ENCODE measurements at places on chromosomes 2 and 18.

GRCh38 chr2:235850771-235851551 is 317.2 kb downstream of the GBX2 start:
- no peak for DNase-seq
- H3K27ac ChIP-seq, result no peak overlapping the region
- no peaks in the 10 kb centered on the region for H3K4me1 ChIP-seq
- no peak overlapping the region for H3K4me3 ChIP-seq
- no peaks in the 10 kb centered on the region for H3K36me3 ChIP-seq

GRCh38 chr18:63730773-63731172 is 28.0 kb downstream of the SERPINB11 start:
- H3K27ac ChIP-seq, result peak overlapping the region; percentile 74

- no peaks in the 10 kb centered on the region for H3K36me3 ChIP-seq
- H3K4me3 ChIP-seq, result no peak overlapping the region
- H3K27ac ChIP-seq, result no peak overlapping the region
- DNase-seq, result no peak
- no peaks in the 10 kb centered on the region for H3K4me1 ChIP-seq
- no peaks in the 10 kb centered on the region for H3K27me3 ChIP-seq
These were observed 2.3 kb downstream of the CPS1 start for GRCh38 chr2:210558708-210559107.

DNA sequence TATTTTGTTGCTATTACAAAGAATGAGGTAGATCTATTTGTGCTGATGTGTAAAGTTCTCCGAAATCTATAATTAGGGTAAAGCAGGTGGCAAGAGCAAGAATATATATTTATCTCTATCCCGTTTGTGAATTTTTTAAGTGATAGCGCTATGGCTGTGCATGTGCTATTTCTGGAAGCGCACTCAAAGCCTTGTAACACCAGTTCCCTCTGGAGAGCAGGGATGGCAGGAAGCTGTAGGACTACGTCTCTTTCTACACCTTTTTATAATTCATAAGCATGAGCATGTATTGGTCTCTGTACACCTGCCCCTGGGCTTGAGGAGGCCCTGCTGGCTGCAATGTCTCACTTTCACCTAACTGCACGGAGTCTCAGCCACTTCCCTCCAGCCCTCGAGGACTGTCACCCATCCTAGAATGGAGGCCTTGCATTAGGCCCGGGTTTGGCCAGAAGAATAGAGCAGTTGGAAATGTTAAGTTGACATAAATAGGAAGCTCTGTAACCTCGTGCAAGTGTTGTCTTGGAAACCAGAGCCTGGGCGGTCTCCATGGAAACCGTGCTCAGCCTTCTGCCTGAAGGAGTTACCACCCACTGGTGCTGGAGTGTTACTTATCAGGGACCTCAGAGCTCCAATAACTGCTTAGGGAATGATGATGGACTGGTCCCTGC is 20.9 kb downstream of the ITM2C start:
- H3K27ac ChIP-seq, result no peak overlapping the region
- H3K36me3 ChIP-seq, result no peaks in the 10 kb centered on the region
- H3K27me3 ChIP-seq, result no peaks in the 10 kb centered on the region
- H3K4me3 ChIP-seq, result no peak overlapping the region

DNA sequence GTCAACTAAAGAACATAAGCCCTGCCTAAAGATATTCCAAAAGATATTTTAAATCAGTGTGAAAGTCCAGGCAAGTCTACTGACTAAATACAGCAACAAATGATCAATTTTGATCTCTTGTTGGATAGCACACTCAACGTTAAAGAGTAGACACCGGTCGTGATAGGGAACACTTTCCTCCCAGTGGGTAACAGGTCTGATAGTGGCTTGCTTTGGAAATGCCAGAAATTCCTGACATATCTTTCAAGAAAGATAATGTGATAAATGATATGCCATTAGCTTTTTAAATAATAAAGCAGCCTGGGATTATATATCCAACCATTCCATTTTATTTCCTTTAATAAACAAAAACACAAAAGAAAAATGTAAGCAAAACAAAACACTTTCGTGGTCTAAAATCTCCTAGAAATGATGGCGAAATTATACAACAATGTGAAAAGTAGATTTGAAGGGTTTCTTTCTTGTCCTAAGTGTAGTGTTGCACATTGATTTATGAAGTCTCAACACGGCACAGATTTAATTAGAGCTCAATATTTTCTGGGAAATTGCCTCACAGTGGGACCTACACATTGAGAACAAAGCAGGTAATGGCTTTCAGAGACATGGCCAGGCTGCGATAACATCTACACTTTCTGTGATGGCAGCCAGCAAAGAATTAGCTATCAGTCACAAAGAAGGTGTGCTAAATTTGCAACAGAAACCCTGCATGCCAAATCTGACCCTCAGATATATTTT is 158.6 kb downstream of the PPP1R1C start:
- no peaks in the 10 kb centered on the region for H3K27me3 ChIP-seq
- DNase-seq, result no peak
- no peaks in the 10 kb centered on the region for H3K36me3 ChIP-seq
- H3K27ac ChIP-seq, result no peak overlapping the region

GRCh38 chr2:85996591-85996990 is 107.8 kb upstream of the ST3GAL5 start:
- H3K27me3 ChIP-seq, result no peaks in the 10 kb centered on the region
- no peak overlapping the region for H3K4me3 ChIP-seq
- H3K27ac ChIP-seq, result peak overlapping the region; percentile 72
- H3K36me3 ChIP-seq, result no peaks in the 10 kb centered on the region

DNA sequence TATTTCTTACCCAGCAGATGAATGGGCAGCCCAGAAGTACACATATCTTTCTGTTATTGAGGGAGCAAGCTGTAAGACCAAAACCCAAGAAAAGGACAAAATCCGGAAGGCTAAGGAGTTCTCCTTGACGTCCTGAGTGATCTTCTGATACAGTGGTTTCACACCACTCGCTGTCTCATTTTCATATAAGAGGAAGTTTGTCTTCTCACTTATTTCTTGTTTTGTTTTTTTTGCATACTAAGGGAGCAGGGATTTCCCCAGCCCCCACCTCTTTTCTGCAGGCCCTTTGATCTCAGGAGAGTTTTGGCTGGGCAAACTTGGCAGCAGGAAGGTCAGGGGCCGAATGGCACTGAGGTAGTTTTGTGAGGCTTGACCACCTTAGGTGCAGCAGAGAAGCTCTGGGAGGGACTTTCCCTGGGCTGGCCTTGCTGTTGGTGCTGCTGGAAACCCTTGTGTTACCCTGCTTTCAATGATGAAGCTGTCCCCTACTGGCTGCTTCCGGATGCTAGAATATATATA is 13.3 kb downstream of the CHRNA1 start:
- H3K27me3 ChIP-seq, result no peaks in the 10 kb centered on the region
- H3K36me3 ChIP-seq, result no peaks in the 10 kb centered on the region
- no peak overlapping the region for H3K4me3 ChIP-seq
- no peak overlapping the region for H3K27ac ChIP-seq
- DNase-seq, result no peak

DNA sequence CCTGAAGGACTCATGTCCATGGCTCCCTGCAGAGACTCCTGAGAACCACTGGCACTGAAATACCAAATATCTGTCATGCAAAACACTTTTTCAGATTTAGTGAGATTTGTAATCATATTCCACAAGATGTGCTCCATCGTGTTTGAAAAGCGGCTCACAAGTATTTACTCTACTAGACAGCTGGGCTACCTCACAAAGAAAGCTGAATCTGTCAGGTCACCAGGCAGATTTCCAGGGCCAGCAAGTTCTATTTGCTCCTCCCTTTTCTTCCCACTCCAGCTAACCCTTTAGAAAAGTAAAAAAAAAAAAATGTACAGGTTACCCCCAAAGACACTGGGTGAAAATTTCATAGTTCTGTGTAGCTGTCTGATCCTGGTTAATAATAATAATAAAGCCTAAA is 22.9 kb downstream of the WIPF1 start:
- H3K4me3 ChIP-seq, result no peak overlapping the region
- H3K27ac ChIP-seq, result peak overlapping the region; percentile 10
- H3K36me3 ChIP-seq, result peaks cover 25% of the 10 kb centered on the region

- H3K4me3 ChIP-seq, result no peak overlapping the region
- H3K36me3 ChIP-seq, result no peaks in the 10 kb centered on the region
- H3K27me3 ChIP-seq, result no peaks in the 10 kb centered on the region
These were observed 9.6 kb downstream of the STPG4 start for GRCh38 chr2:47145466-47145865.

- no peaks in the 10 kb centered on the region for H3K4me1 ChIP-seq
- no peak overlapping the region for H3K27ac ChIP-seq
- no peaks in the 10 kb centered on the region for H3K36me3 ChIP-seq
- DNase-seq, result no peak
- H3K27me3 ChIP-seq, result no peaks in the 10 kb centered on the region
- H3K4me3 ChIP-seq, result no peak overlapping the region
These were observed 1.3 kb downstream of the CPS1 start for GRCh38 chr2:210557721-210558120.

DNA sequence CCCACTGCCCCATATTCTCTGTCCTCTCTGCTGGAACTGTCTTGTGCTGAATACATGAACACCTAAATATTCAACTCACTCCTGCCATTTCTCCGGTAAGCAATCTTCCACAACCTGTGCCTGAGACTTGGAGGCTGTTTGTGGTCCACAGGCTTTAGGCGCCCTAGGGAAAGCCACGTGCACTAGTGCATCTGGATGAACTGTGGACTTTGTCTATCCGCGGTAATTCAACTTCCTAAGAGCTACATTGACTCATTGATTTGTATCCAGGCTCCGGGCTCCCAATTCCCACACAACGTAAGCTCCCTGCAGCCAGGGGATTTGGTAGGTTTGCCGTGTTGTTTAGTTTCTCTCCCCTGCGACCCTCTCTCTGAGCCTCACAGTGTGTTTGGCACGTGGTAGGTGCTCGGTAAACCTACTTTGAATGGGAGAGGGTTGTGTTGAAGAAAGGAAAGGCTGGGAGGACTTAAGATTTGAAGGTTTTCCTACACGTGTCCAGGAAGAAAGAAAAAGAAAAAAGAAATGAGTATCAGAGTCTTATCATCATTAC is 718.2 kb downstream of the DPP10 start:
- H3K27ac ChIP-seq, result no peak overlapping the region
- DNase-seq, result no peak
- H3K4me3 ChIP-seq, result no peak overlapping the region
- no peaks in the 10 kb centered on the region for H3K36me3 ChIP-seq
- peaks cover 52% of the 10 kb centered on the region for H3K27me3 ChIP-seq

- peaks cover 60% of the 10 kb centered on the region for H3K4me1 ChIP-seq
- DNase-seq, result no peak
- H3K27ac ChIP-seq, result peak overlapping the region; percentile 61
- no peaks in the 10 kb centered on the region for H3K36me3 ChIP-seq
These were observed 146.0 kb downstream of the VAPA start for GRCh38 chr18:10059610-10060468.

DNA sequence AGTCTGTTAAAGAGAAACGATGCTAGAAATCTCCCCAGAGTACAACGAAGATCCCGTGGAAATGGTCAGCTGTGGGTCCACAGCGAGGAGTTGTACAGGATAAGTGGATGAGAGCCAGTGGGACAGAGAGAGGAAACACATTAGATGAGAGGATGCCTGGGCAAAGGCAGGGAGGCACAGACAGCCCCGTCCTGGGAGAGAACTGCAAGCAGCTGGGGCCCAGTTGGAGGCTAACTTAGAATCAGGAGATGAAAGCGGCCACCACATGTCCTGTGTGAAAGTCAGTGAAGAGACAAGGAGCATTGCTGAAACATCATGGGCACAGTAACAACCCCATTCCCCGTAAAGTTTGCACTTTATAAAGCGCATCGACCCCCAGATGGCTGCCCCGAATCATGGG is 157.5 kb downstream of the RAPGEF4 start:
- no peak for DNase-seq
- H3K36me3 ChIP-seq, result no peaks in the 10 kb centered on the region
- no peak overlapping the region for H3K4me3 ChIP-seq
- H3K27me3 ChIP-seq, result no peaks in the 10 kb centered on the region
- no peaks in the 10 kb centered on the region for H3K4me1 ChIP-seq

- no peaks in the 10 kb centered on the region for H3K27me3 ChIP-seq
- no peak for DNase-seq
- no peaks in the 10 kb centered on the region for H3K36me3 ChIP-seq
- no peak overlapping the region for H3K4me3 ChIP-seq
- H3K27ac ChIP-seq, result no peak overlapping the region
These were observed 397.6 kb upstream of the LRATD1 start for GRCh38 chr2:14234911-14235310.

- no peaks in the 10 kb centered on the region for H3K27me3 ChIP-seq
- no peaks in the 10 kb centered on the region for H3K36me3 ChIP-seq
- H3K4me3 ChIP-seq, result no peak overlapping the region
These were observed 214.0 kb downstream of the SS18 start for GRCh38 chr18:25876330-25876948.
